ENCODE measurements at places on chromosomes 2 and 18. TPM values are rescaled to one million over a fixed set of nuclear protein-coding genes. Genes with fewer than 3 reads are reported as not detected.

HOXD12 gene
- total RNA-seq, result not detected

SERPINB11 gene
- total RNA-seq, result not detected

ANKRD30BL gene
- not detected for total RNA-seq

HNRNPLL gene
- total RNA-seq, result 35.6 TPM

MC4R gene
- total RNA-seq, result not detected

ACYP2 gene
- 7.6 TPM for total RNA-seq

MAB21L4 gene
- total RNA-seq, result not detected

KLHL14 gene
- not detected for total RNA-seq

NYAP2 gene
- total RNA-seq, result under 0.01 TPM

CLEC4F gene
- total RNA-seq, result not detected

CEBPZOS gene
- 15.4 TPM for total RNA-seq

Measured in epithelial cell of alveolus of lung (primary cell).